ENCODE measurements at places on chromosomes 12 and 14.

DNA sequence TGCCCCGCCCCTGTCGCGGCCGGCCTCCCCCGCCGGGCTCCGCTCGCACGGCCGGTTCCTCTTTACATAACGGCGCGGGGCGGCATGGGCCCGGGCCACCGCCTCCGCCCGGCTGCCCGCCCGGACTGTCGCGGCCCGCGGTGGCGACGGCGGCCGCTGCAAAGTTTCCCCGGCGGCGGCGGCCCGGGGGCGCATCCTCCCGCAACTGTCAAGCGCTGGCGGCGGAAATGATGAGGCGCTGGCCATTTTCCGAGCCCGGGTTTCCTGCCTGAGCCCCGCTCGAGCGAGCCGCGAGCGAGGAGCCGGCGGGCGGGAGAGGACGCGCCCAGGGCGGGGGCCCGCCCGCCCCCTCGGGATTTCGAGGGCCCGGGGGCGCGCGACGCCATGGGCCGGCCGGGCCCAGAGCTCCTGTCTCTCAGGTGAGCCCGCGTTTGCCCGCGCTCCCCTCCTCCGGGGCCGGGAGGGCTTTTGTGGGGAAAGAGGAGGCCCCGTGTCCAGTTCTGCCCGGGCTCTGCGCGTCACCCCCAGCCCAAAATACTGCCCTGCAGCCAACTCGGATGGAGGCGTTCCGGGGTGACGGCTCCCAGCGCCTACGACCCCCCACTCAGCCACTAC is at the start of gene SH2B3:
Gene SH2B3 (plus strand): TSS at position 65 of the 615 bp plus-strand sequence. CDS start 12,223 bp downstream, outside the sequence.
- DNase-seq: no peak

DNA sequence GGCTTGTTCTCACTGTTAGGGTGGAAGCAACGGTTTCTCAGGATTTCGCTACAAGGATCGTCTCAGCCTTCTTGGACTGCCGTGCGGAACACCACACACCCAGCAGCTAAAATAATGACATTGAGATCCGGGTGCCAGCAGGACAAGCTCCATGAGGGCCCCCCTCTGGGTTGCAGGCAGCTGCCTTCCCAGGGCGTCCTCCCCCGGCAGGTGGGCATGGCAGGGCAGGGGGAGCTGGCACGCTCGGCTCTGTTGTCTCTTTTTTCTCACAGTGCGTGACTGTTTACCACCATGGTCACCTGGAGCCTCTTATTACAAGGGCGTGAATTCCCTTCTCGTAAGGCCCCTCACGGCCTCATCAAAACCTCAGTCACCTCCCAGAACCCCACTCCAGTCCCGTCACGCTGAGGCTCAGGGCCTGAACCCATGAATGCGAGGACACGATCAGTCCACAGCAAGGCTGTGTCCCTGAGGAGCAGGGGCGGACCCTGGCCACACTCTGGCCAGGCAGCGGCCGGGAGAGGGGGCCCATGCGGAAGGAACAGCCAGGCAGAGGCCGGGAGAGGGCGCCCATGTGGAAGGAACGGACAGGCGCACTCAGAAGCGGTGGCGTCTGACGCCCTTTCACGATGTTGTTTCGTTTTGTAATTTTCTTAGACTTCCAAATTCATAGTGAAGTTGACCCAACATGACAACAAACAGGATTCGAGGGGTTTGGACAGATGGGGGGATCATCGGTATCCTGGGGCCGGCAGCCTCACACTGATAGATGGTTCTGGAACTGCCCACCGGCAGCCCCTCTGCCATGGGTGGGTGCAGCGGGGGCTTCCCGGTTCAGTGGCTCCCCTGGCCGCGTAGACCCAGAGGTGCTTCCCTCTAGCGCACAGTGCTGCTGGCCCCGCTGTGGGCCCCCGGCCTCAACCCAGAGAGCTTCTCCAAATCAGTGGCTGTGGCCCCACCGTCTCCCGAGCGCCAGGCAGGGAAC is 10.0 kb downstream of the LRCOL1 start:
- DNase-seq: no peak

GRCh38 chr14:50667684-50667995 is 466 bp downstream of the SAV1 start:
- no peak for DNase-seq

DNA sequence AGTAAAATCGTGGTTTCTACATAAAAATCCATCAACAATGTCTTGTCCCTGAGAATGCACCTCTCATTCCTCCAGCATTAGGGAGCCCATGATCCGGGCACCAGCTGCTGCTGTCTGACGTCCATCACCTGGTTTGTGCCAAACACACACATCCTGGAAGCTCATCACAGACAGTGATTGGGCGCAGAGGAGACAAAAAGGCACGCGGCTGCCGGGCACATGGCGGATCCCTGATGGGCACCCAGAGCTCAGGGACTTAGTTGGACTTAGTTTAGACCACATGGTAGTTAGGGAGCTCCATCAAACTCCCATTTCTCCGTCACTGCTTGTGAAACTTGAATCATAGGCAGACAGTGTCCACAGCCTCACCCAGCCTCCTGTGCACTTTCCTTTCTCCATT is 1059.3 kb downstream of the TMEM121 start:
- no peak for DNase-seq

DNA sequence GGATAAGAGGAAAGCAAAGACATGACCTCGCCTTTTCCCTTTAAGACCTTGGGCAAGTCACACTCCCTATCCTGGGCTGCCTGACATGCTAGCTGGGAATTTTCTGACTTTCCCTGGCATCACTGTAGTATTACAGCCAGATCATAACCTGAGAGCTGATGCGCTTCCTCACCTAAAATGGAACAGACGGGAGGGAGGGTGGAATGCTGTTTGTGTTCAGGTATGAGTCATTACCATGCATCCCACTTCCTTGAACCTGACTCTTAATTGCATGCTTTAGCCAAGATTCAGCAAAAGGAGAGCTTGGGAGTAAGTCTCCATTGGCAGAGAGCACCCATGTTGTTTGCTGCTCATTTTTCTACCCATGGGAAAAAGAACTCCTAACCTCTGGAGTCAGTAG is 156.5 kb downstream of the KCNK10 start:
- no peak for DNase-seq

GRCh38 chr14:70442750-70443149 is 9.2 kb upstream of the ADAM21 start:
- DNase-seq: no peak

- DNase-seq: no peak
Measured at GRCh38 chr12:50285253-50285652, 1.9 kb upstream of the LIMA1 start.

DNA sequence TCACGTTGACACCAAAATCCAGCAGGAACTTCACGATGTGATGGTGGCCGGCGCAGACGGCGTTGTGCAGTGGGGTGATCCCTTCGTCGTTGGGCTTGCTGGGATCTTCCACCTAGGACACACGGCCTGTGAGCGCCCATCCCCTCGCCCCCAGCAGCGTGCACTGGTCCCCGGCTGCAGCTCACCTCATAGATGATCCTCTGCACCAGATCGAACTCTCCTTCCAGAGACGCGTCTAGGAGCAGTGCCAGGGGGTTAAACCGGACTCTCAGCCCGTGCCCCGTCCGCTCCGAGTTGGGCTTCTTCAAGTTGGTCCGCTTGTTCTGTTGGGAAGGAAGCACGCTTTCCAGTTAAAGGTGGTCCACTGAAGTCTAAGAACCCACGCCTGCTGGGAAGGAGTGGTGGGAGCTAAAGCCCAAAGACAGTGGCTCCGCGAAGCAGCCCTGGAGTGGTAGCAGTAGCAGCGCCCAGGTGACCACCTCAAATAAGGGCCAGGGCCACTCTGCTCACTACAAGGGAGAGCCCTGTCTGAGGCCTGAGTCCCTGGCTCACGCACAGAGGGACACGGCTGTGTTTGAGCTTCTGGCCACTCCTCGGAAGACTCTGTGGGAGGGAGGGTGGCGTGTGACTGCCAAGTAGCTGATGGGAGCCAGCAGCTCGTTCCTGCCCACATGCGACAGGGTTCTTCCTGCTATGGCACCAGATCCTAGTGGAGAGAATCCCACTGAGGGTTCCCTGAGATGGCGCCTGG is 23.3 kb downstream of the ZFYVE21 start:
- DNase-seq: no peak

DNA sequence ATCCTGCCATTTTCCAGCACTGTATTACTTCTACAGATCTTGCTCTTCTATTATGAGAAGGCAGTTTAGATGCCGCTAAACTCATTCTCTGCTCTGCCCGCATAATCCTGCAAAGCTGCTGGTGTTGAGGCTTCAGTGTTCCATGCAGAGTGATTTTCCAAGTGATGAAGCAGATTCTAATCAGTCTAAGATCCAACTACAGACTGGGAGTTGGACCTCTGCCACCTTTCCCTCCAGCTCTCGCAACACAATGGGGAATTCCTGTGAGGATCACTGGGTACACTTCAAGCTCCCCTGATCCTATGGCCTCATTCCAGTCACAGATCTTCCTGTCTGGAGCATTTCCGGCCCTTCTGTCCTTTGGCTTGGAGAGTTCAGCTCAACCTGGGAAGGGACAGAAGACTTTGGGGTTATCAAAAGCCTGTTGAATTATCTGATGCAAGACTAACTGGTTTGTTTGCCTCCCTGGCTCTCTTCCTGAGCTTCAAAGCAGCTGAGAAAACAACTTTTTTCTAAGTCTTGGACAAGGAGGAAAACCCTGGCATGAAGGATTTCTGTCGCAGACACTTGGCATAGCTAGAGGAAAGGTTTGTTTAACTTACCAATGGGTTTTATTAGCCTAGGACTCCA is 333.9 kb downstream of the ZFP36L1 start:
- no peak for DNase-seq

- DNase-seq: no peak
Measured at GRCh38 chr14:92450351-92451070, 63.1 kb upstream of the RIN3 start.
